ENCODE measurements at places on chromosomes 3 and 15.

GRCh38 chr15:25597571-25597970, 158.7 kb upstream of the UBE3A start:
- DNase-seq, result no peak
- no peaks in the 10 kb centered on the region for H3K36me3 ChIP-seq
- H3K4me3 ChIP-seq, result no peak overlapping the region
- no peaks in the 10 kb centered on the region for H3K4me1 ChIP-seq

GRCh38 chr3:52055537-52056351, 627 bp downstream of the DUSP7 start:
- H3K36me3 ChIP-seq, result peaks cover 23% of the 10 kb centered on the region
- peak overlapping the region; percentile 79 for H3K27ac ChIP-seq
- H3K4me3 ChIP-seq, result peak overlapping the region; percentile 89

DNA sequence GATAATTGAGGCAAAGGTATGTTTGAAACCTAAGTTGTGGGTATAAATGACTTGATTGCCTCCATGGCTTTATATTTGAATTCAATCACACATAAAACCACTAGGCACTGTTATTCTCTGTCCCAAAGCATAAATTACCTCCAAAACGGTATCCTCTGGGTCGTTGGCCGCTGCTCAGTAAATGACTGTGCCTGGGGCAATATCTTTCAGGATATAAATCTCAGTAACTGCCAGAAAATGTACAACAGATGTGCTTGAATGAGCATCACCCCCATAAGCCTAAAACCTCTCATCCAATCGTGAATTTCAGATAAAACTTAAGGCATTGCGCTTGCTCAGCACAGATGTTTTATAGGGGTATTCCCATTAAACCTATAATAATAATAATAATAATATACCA, 19.0 kb upstream of the C3orf49 start:
- no peak overlapping the region for H3K4me3 ChIP-seq
- no peaks in the 10 kb centered on the region for H3K4me1 ChIP-seq
- no peak for DNase-seq
- H3K36me3 ChIP-seq, result no peaks in the 10 kb centered on the region

- H3K4me3 ChIP-seq, result no peak within 1 kb of the TSS
- no peaks in the 10 kb centered on the region for H3K4me1 ChIP-seq
- no peaks in the 10 kb centered on the region for H3K27me3 ChIP-seq
- peaks cover 41% of the 10 kb centered on the region for H3K36me3 ChIP-seq
- no peak within 1 kb of the TSS for H3K27ac ChIP-seq
These were observed at the start of gene GRM2 for GRCh38 chr3:51706788-51707731. GRM2 (plus strand) TSS chr3:51707068; CDS start chr3:51708984, 1,916 bp downstream.

DNA sequence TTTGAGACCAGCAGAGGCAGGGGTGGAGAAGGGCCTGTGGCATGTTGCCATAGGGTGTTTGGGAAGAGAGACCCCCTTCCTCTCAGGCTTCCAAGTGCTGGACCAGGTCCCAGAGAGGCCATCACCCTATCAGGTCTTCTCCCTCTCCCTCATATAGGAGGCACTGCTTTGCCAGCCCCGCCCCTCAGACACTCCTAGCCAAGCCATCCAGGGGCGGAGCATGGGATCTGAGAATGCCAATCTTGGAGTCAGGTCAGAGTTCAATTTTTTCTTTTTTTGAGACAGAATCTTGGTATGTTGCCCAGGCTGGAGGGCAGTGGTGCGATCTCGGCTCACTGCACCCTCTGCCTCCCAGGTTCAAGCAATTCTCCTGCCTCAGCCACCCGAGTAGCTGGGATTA, 32.7 kb downstream of the CRABP1 start:
- H3K27me3 ChIP-seq, result no peaks in the 10 kb centered on the region
- no peak overlapping the region for H3K27ac ChIP-seq
- no peaks in the 10 kb centered on the region for H3K36me3 ChIP-seq
- H3K4me3 ChIP-seq, result no peak overlapping the region
- DNase-seq, result no peak

DNA sequence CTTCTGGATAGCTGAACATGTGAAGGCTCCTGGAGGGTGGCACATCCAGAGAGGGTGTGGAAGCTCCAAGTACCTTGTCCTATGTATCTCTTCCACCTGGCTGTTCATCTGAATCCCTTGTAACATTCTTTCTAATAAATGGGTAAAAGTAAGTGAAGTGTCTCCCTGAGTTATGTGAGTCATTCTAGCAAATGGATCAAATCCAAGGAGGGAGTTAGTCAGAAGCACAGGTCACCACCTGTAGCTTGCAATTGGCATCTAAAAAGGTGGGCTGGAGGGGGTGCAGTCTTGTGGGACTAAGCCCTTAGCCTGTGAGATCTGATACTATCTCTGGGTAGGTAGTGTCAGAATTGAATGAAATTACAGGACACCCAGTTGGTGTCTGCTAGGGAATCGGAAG, 71.0 kb downstream of the WWTR1 start:
- no peak for DNase-seq
- H3K27me3 ChIP-seq, result peaks cover 63% of the 10 kb centered on the region
- no peaks in the 10 kb centered on the region for H3K4me1 ChIP-seq
- no peaks in the 10 kb centered on the region for H3K36me3 ChIP-seq

GRCh38 chr3:189897406-189897805, 223.3 kb downstream of the P3H2 start:
- no peaks in the 10 kb centered on the region for H3K27me3 ChIP-seq
- no peak for DNase-seq
- no peak overlapping the region for H3K27ac ChIP-seq
- H3K4me3 ChIP-seq, result no peak overlapping the region
- no peaks in the 10 kb centered on the region for H3K4me1 ChIP-seq

DNA sequence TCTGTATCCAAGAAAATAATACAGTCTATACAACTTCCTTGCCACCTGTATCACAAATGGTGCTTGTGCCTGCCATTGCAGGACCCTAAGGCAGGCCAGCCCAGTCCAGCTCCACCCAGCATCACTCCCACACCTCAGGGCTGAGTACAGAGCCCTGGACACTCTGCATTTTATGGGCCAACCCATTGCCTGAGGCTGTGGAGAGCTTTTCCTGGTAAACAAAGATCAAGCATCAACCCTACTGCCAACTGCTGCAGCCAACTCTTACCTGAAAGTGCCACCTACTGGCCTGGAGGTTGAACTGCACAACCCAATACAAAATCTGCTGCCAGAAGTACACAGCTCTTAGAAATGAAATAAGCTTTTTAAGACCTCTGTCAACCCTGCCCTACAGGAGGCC, 1082.2 kb downstream of the NAALADL2 start:
- no peak for DNase-seq
- no peaks in the 10 kb centered on the region for H3K27me3 ChIP-seq
- no peaks in the 10 kb centered on the region for H3K4me1 ChIP-seq

DNA sequence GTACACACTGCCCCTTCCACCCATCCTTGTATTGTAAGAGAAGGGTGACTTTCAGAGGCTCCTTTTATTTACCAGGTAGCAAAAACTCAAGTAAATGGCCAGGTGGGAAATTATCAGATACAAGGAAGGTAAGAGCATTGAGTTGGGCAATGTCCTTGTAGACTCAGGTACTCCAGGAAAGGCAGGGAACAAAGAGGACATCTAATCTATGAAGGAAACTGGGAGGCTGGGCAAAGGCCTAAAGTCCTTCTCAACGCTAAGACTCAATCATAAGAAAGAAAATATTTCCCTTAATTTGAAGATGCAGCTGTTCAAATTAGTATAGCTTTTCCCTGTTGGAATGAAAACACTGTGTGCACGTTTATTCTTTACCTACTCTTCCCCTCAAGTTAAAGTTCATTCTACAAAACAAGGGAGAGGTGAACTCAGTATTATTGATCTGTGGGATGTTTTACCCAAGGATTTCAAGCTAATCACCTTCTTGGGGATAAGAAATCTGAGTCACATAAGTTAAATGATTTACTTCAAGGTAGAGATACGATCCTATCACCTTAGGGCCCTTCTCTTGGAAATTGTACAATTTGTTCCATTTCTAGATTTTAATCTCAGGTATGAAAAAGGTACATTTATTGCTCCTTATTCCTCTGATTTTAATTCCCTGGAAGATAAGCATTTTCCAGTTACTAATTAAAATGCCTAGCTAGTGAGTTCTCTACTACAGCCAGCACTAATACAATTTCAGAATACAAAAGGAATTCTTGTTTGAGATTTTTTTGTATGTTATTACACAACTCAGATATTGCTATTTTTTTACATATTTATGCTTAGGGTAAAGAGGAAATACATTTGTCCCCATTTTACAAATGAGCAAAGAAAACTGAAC, 80.6 kb downstream of the PLD1 start:
- no peaks in the 10 kb centered on the region for H3K4me1 ChIP-seq
- H3K27ac ChIP-seq, result no peak overlapping the region
- no peaks in the 10 kb centered on the region for H3K27me3 ChIP-seq
- peaks cover 92% of the 10 kb centered on the region for H3K36me3 ChIP-seq

GRCh38 chr15:74643665-74644204, 28.1 kb downstream of the CLK3 start:
- H3K27me3 ChIP-seq, result no peaks in the 10 kb centered on the region
- peaks cover 87% of the 10 kb centered on the region for H3K36me3 ChIP-seq

DNA sequence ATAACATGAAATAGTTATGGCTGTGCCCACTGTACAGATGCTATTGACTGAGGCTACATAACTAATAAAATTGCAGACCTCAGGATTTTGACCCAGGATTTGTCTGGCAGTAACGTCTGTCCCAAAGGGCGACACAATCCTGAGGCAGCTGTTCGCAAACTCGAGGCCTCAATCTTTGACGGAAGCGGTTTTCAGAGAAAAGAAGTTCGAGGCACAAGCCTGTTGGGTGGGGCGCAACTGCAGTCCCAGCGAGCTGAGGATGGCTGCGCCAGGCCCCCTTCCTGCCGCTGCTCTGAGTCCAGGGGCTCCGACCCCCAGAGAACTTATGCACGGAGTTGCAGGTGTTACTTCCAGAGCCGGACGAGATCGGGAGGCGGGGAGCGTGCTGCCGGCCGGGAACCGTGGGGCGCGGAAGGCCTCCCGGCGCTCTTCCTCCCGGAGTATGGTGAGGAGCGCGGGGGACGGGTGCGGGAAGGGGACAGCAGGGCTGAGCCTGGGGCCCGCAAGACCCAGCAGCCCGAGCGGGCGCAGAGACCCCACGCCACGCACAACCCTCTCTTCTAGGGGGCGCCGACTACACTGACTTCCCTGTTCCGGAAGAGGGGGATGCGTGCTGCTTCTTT, at the start of gene PARP15:
TSS of gene PARP15 (plus strand) at position 242 of the 623 bp plus-strand sequence. CDS start at position 260, 18 bp downstream.
- H3K36me3 ChIP-seq, result peaks cover 10% of the 10 kb centered on the region
- peak within 1 kb of the TSS; percentile 54 for H3K4me3 ChIP-seq
- H3K27me3 ChIP-seq, result no peaks in the 10 kb centered on the region
- H3K4me1 ChIP-seq, result peaks cover 13% of the 10 kb centered on the region
- H3K27ac ChIP-seq, result no peak within 1 kb of the TSS

GRCh38 chr3:10437272-10437994, 68.0 kb downstream of the ATP2B2 start:
- no peak for DNase-seq
- no peaks in the 10 kb centered on the region for H3K27me3 ChIP-seq
- H3K4me1 ChIP-seq, result no peaks in the 10 kb centered on the region
- no peaks in the 10 kb centered on the region for H3K36me3 ChIP-seq
- no peak overlapping the region for H3K4me3 ChIP-seq

GRCh38 chr3:197700095-197700494, 36.6 kb downstream of the RUBCN start:
- H3K27ac ChIP-seq, result no peak overlapping the region
- H3K36me3 ChIP-seq, result peaks cover 77% of the 10 kb centered on the region
- H3K4me3 ChIP-seq, result no peak overlapping the region
- H3K27me3 ChIP-seq, result no peaks in the 10 kb centered on the region
- DNase-seq, result no peak

All from CD14-positive monocyte (primary cell).